ENCODE measurements at places on chromosomes 16 and 17.

DNA sequence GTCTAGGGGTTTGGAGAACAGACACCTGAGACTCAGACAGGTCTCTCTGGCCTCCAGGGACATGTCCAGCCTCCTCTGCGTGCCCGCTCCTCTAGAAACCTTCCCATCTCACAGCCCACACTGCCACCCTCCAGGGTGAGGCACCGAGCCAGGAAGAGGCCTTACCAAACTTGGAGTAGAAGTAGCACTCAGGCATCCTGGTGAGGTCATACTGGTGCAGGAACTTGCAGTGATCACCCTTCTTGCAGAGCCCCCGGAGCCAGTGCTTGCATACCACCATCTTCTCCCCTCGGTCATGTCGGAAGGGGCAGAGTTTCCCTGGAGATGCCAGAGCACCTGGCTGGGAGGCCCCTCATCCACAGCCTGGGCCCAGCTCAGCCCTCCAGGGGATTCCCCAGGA, 4.2 kb downstream of the CPSF4L start:
- no peak for DNase-seq

- peak; percentile 62 for DNase-seq
Measured at GRCh38 chr17:31888124-31888523, 13.4 kb downstream of the UTP6 start.

GRCh38 chr17:32141258-32141657, 1.0 kb upstream of the RHOT1 start:
- no peak for DNase-seq

DNA sequence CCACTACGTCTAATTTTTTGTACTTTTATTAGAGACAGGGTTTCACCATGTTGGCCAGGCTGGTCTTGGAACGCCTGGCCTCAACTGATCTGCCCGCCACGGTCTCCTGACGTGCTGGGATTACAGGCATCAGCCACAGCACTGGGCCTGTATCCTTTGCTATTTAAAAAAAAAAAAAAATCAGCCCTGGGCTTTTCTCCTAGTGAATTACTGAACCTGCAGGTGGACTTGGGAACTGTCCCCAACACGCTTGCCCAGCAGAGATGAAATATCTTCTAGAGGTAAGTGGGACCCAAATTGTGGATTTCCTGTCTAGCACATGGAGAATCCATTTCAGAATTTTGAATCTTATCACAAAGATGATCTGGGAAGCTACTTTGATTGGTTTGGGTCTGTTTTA, 14.8 kb downstream of the CNOT1 start:
- no peak for DNase-seq

GRCh38 chr16:20303012-20303411, 24.3 kb downstream of the GP2 start:
- DNase-seq: no peak

GRCh38 chr16:51163366-51163765, 12.3 kb upstream of the SALL1 start:
- no peak for DNase-seq

GRCh38 chr17:3979290-3979611, 15.0 kb upstream of the ATP2A3 start:
- no peak for DNase-seq

DNA sequence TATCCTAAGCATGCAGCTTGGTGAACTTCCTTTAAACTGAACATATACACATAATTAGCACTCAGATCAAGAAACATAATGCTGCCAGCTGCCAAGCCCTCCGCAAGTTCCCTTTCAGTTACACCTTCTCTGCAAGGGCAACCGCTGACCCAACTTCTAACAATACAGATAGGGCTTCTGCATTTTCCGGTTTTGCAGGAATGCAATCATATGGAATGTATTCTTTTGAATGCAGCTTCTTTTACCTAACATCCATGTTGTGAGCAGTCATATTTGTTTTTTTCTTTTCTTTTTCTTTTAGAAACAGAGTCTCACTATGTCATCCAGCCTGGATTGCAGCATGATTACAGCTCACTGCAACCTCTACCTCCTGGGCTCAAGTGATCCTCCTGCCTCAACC, 110.7 kb downstream of the GSG1L start:
- no peak for DNase-seq

- no peak for DNase-seq
Measured at GRCh38 chr16:23941025-23941424, 105.2 kb downstream of the PRKCB start.

GRCh38 chr16:56836410-56837230, 28.4 kb upstream of the SLC12A3 start:
- no peak for DNase-seq

DNA sequence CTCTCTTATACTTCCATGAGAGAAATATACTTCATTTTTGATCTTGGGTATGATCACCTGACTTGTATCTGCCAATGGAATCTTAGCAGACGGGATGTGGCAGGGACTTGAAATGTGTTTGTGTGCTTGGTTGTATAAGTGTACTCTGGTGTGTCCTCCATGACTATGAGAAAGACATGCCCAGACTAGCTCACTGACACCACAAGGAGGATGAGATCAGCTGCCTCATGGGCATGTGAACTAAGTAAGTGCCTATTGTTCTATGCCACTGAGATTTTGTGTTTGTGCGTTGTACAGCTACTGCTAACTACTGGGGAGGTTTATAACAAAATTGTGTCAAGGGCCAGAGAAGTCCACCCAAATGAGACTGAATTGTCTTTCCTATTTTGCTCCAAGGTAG, 402.2 kb upstream of the SALL1 start:
- DNase-seq: no peak

- DNase-seq: no peak
Measured at GRCh38 chr17:9313346-9313745, 262.3 kb downstream of the STX8 start.

- no peak for DNase-seq
Measured at GRCh38 chr17:32701871-32702270, 175.1 kb downstream of the MYO1D start.

GRCh38 chr16:68079626-68080344, 5.4 kb upstream of the NFATC3 start:
- peak; percentile 67 for DNase-seq

- DNase-seq: peak; percentile 17
Measured at GRCh38 chr17:2101448-2102257, 46.8 kb downstream of the HIC1 start.

DNA sequence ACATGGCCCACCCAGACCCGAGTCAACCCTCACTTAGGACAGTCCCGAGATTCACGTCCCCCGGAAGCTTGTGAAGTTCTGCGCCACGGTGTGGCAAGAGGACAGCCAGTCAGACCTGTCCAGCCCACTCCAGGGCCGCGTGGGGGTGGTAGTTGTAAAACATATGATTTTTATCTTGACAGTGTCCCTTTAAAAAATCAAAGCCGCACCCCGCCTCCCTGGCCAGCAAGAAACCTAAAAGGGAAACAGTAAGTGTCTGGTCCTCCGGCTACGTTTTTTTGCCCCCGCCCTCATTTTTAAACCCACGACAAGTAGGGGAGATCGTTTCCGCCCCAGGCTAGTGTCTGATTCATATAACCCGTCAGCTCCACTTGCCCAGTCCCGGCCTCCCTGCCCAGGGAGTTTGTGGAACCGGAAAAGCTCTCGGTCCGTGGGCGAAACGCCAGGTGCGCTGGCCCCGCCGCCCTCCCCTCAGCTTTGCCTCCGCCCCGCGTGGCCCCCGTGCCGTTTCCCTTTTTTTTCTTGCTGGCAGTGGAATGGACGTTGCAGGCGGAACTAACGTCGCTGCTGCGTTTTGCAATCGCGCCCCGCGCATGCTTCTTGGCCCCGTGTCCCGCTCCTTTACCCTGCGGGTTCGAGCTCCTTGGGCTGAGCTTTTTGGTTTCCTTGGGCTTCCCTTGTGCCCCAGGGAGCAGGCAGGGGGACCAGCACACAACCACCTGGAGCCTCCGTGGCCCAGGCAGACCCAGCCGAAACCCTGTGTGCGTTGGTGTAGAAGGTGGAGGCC, 13.3 kb upstream of the NUDT16L1 start:
- no peak for DNase-seq

DNA sequence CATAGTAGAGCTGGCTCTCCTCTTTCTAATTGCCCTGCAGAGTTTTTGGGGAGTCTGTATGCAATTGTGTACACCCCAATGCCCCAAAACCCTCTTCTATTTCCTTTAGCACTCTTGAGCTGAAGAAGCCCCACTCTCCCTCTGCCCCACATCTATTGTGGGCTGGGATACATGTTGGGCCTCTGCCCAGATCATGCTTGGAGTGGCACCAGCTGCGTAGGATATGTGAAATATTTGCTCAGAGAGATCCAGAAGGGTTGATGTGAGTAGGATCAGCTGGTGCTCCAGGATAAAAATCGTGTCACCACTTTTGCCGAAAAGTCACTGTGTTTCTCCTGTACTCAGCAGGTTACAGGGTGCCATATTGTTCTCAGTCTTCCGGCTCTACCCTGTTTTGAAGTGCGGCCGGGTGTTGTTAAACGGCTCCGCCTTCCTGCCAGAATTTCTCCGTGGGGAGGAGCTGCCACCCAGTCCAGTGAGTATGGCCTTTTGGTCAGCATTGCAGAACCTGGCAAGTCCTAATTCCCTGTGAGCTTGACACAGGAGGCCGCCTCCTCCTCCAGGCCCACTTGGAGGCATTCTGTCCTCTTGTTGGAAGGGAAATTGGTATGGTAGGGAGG, 664.5 kb downstream of the WWOX start:
- no peak for DNase-seq

DNA sequence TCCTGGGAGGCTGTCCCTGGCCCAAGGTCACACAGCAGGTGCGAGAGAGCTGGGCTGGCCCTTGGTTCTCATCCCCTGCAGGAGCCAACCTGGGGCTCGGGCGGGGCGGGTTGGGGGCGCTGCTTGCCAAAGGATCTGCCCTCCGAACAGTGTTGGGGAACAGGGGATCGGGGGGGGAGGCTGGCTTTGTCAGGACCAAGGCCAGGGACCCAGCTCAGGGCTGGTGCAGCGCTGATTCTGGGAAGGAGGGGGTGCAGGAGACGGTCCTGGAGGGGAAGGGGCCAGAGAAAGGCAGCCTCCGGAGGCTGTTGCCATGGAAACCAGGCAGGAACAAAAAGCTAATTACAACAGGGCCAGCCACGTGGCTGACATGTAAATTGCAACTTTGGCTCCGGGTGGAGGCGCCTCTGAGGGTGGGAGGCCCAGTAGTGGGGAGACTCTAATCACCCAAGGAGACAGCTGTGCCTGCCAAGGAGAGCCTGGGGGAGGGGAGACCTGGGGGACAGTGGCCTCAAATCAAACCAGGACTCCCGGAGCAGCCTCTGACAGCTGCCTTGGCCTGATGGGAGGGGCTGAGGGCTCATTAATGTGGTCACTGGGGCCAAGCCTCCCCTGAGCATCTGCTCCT, 1.3 kb downstream of the TUBB3 start:
- DNase-seq: peak; percentile 39

- DNase-seq: no peak
Measured at GRCh38 chr17:75352079-75352569, 53.4 kb downstream of the GRB2 start.

- no peak for DNase-seq
Measured at GRCh38 chr16:55574811-55575210, 8.3 kb downstream of the CAPNS2 start.

DNA sequence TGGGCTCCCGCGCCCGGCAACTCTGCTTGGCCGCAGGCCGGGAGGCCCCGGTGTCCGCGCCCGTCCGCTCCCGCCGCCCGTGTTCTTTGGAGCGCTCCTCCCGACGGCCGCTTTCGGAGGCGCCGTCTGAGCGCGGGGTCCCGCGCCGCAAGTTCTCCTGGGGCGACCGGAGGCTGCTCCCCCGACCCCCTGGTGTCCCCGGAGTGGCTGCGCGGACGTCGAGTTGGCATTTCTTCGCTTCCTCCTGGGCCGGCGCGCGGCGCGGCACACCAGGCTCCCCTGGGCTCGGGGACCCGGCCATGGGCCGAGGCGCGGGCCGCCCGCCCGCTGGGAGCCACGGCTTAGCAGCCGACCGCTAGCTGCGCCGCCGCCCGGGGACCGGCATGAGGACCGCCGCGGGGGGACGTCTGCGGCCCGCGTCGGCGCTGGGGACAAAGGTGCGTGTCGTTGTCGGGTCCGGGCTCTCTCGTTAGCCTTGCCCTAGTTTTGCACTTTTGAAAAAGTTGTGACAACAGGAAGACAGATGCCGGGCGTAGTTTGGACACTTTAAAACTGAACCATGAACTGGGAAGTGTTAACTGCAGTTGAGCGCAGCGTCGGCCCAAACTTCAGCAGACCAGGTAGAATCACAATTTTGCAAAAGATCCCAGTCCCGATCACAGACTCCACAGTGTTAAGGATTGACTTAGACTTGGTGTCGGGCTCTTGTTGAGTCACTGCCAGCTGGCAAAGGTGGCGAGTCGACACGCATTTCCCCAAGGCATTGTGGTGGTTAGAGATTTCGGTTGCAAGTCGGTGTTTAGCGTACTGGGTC, 700 bp downstream of the UBN1 start:
- peak; percentile 22 for DNase-seq
